ENCODE measurements at places on chromosomes 5 and 9.
A peak's percentile ranks its signal among the peaks of the same experiment; 100 is the strongest.

GRCh38 chr5:117955831-117956230, 1032.5 kb downstream of the DTWD2 start:
- no peak for DNase-seq

- no peak for DNase-seq
Measured at GRCh38 chr5:124199893-124200292, 546.5 kb downstream of the ZNF608 start.

DNA sequence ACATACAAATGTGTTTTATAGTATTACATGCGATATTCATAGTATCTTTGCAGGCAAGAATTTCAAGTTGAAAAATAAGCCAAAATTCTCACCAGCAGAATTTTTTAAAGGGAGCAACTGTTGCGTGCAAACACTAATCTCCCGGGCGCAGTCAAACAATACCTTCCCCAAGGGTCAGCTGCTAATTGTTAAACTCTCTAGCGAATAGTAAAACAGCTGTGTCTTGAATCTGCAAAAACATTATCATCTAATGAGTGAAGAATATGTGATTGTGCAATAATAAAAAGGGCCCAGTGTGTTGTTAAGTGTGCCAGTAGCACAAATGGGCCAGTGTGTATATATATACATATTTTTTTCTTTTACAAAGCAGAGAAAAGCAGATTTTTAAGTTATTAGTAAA, 131.4 kb downstream of the CCDC192 start:
- no peak for DNase-seq

DNA sequence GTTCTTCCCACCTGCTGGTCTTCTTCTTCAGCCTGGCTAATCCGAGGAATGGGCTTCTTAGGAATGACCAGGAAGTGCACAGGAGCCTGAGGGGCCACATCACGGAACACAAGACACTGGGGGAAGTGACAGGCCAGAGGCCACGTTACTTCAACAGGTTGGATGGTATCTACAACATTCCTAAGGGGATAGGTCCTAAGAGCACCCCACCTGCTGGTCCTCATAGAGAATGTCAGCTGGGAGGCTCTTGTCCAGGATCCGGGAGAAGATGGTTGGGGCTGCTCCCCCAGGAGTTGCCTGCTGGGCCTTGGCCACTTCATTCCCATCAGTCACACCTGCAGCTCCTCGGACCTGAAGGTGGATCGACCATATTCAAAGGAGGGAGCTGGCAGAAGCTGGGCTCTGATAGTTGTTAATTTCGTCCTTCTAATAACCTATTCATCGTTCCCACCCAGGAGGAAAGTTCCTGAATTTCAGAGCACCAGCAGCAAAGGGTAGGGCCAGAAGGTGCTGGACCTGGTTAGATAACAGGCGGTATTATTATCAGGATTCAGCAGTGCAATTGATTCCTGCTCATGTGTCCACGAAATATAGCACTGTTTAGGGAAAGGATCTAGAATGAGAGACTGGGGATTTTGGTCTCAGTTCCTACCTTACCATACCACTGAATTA, 1.3 kb downstream of the HINT2 start:
- no peak for DNase-seq

DNA sequence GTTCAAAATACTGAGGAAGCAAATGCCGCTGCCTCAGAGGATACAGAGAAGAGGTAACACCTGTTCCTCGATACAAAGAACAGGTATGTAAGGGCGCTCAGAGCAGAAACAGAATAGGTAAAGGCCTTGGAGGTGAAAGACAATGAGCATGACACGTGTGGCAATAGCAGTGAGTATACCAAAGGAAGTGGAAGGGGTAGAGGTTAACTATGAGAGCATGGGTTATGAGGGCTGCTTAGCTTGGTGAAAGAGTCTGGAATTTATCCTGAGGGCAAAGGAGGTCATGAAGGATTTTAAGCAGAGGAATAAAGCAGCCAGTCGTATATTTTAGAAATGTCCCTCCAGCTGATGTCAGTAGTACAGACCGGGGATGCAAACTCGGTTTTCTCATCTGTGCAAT, 269.8 kb upstream of the ZNF462 start:
- no peak for DNase-seq

DNA sequence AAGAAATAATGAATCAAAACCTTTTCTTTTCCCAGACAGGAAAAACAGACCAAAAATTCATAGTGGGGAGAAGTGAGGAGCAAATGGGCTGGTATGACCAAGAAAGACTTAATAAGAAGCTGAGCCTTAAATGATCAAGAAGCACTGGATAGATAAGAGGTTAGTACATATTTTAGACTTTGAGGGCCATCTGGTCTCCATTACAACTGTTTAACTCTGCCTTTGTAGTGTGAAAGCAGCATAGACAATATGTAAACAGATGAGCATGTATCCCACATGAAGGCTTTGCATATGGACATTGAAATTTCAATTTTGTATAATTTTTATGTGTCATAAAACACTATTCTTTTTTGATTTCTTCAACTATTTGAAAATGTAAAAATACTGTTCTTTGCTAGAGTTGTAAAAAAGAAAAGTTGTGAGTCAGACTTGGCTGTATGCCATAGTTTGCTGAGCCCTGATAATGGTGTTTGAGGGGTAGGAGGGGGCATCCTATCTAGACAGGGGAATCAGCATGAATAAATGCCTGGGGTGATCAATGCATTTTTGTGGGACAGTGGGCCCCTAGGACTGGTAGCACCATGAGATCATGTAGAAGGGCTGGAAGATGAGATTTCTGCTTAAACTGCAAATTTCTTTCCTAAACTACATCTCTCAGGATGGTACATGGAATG, 91.8 kb upstream of the GPR151 start:
- DNase-seq, result no peak

DNA sequence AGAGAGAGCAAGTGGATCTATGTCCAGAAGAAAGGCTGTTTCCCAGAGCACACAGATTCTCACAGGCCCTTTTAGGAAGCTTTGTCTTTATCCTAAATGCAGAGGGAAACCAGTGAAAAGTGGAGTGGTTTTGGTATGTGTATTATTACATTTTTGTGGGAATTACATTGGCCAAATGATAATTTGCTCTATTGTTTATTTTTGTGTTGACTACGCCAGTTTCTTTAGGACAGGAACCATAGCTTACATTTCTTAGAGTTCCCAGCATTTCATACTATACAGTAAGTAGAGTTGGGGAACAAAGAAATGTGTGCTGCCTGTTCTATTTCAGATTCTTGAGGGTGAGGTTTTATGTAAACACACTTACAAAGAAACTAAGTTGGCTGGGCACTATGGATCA, 29.4 kb upstream of the SPATA31D4 start:
- DNase-seq, result no peak

- no peak for DNase-seq
Measured at GRCh38 chr5:156585999-156586398, 259.0 kb downstream of the SGCD start.

GRCh38 chr9:133707065-133707762, 30.9 kb downstream of the SARDH start:
- DNase-seq, result no peak

- no peak for DNase-seq
Measured at GRCh38 chr5:127865273-127865672, 162.1 kb downstream of the CCDC192 start.

DNA sequence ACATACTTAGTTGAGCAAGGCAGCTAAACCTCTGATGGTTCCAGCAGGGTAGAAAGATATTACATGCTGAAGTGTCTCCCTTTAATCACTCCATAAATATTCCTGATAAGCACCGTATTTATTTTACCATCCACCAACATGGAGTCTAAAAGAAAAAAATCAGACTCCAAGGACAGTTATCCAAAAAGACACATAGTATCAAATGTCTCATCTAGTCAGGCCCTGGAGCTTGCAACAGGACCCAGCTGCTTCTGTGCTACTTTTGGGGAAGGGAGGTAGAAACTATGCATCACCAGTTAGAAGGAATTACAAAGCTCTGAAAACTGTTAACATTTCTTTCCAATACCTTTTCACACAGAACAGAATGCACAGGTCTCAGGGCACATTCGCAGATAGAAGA, 88.1 kb downstream of the S1PR3 start:
- no peak for DNase-seq

- DNase-seq, result no peak
Measured at GRCh38 chr9:126147186-126147935, 179.3 kb upstream of the MVB12B start.

DNA sequence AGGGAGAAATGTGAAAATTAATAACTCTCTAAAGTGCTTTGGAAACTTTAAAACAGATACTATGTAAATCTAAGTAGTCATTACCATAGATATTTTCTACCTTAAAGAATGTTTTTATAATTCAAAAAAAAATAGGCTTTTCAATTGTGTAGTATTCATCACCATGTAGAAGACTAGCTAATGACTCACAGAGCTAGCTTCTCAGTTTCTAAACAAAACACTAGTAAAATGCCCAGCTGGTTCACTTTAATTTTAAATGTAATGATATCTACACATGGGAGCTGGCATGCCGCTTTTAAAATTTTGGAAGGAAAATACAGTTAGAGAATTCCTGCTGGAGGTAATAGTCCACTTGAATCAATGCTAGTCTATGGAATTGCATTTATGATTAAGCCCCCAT, 509.8 kb downstream of the CSNK1G3 start:
- DNase-seq, result no peak

DNA sequence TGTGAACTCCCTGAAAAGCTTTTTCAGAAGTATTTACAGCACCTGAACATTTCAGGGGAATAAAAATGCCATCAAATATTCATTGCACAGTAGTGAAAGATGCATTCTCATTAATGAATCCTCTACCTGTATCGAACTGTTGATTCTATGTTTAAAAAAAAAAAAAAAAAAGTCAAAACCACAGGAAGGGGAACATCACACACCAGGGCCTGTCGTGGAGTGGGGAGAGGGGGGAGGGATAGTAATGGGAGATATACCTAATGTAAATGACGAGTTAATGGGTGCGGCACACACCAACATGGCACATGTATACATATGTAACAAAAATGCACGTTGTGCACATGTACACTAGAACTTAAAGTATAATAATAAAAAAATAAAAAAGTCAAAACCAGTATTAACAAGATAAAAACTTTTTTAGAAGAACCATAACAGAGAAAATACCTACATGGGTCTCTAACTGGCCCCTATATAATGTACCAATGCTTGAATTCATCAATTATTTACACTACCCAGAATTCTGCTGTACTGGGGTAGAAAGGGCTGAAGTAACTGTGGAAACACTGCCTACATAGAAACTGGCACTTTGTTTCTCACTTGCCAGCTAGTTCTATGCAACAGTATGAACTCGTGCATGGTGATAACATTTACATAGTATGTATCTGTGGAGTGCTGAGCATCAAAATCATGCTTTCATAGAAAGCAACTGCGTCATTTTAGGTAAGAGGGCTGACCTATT, 48.9 kb downstream of the GNAQ start:
- DNase-seq, result no peak

- peak; percentile 11 for DNase-seq
Measured at GRCh38 chr5:172450861-172451695, 3.2 kb downstream of the SH3PXD2B start.

DNA sequence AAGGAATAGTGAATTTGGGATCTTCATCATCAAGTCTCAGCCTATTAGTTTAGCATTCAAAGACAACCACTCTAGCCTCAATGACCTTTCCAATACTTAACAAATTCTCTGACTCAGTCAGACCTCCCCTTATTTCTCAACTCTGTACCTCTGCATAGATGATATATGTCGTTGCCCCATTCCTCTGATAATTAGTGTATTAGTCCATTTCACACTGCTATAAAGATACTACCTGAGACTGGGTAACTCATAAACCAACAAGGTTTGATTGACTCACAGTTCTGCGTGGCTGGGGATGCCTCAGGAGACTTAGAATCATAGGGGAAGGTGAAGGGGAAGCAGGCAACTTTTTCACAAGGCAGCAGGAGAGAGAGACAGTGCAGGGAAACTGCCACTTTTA, 8.9 kb downstream of the MRPL22 start:
- DNase-seq, result no peak

DNA sequence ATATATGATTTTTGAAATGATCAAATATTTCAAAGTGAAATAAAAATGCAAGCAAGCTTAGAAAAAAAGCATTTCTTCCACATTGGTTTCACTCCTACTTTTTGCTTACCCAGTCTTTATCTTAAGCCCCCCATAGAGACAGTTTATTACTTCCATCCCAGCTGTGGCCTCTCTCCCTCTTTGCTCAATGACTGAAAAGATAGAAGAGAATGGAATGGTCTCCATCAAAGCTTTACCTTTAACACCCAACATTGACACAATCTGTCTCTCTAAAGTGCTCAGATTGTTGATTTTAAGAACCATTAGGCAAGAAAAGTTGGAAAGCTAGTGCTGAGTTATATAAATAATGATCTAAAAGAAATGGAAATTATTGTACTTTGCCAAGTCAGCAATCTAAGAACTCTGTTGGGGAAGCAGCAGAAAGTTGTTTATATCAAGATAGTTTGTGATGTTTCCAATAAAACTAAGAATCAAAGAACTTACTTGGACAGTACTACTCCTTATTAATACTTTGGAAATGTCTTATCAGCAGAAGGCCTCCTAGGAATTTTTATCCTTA, 277.5 kb upstream of the NREP start:
- no peak for DNase-seq

DNA sequence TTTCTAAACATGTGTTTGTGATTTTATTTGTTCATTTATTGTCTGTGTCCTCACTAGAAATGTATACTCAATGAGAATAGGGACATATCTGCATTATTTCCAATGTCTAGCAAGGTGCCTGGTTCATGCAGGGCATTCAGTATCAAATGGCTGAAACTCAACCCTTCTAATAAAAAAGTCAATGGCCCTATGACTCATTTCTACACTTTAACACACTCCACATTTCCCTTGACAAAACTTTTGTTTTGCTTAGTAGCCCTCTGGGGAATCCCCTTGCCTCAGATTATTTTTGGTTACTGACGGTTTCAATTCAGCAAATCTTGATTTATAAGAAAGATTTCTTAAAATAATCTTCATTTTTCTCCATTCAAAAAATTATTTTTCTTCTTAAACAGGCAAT, 206.0 kb upstream of the DMRTA1 start:
- no peak for DNase-seq

- no peak for DNase-seq
Measured at GRCh38 chr5:73131711-73132425, 11.5 kb downstream of the TMEM171 start.

DNA sequence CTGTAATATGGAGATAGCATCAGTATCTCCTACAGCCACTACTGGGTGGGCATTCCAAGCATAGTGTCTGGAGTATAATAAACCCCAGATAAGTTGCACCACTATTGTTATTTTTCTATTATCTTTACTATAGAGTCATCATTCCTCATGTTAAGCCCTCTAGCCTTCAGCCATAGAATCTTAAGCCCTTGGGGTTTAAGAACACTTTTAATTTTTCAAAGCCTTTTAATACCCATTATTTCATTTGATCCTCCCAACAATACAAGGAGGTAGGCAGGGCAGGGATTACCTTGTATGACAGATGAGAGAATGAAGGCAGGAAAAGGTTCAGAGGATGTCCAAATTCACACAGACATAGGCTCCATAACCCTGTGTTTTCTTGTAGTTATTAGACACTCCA, 112.5 kb downstream of the EBF1 start:
- no peak for DNase-seq

- no peak for DNase-seq
Measured at GRCh38 chr5:180400416-180400815, 47.3 kb upstream of the GFPT2 start.

- DNase-seq, result no peak
Measured at GRCh38 chr5:73922875-73923557, 297.0 kb downstream of the ARHGEF28 start.

- DNase-seq, result no peak
Measured at GRCh38 chr9:121658591-121658990, 7.2 kb downstream of the DAB2IP start.

Measured in stimulated activated CD4-positive, alpha-beta T cell treated with anti-CD3 and anti-CD28 coated beads, Interleukin-1b, Interleukin-23, amount 100 ng/mL, for 1 hour (primary cell).